ENCODE measurements at places on chromosomes 1 and 21.
A peak's percentile ranks its signal among the peaks of the same experiment; 100 is the strongest.

- DNase-seq: no peak
Observed at GRCh38 chr1:234498448-234499118, 19.6 kb upstream of the TARBP1 start.

GRCh38 chr1:65939636-65940035 lies 146.9 kb downstream of the PDE4B start:
- no peak for DNase-seq

- no peak for DNase-seq
Observed at GRCh38 chr1:227459977-227460376, 103.4 kb upstream of the ZNF678 start.

DNA sequence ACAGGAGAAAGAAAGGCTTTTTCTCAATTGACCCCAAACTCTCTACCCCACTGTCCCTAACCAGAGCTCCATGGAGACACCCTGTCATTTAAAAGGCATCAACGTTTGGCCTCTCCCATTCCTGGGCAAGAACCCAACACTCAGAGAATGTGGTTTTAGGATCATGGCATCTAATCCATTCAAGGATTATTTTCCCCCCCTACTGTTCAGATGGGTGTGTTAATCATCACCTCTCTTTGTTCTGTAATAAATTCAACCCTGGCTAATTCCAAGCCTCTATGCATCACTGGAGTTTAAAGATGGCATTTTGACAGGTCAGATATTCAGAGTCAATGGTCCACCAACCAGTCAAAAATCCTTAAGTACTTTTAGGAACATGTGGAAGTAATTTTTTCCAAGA lies 42.7 kb downstream of the TBX15 start:
- no peak for DNase-seq

GRCh38 chr21:28754127-28754611 lies 238.5 kb downstream of the LTN1 start:
- DNase-seq: no peak

GRCh38 chr1:46489169-46489637 lies 433 bp upstream of the DMBX1 start:
- no peak for DNase-seq

DNA sequence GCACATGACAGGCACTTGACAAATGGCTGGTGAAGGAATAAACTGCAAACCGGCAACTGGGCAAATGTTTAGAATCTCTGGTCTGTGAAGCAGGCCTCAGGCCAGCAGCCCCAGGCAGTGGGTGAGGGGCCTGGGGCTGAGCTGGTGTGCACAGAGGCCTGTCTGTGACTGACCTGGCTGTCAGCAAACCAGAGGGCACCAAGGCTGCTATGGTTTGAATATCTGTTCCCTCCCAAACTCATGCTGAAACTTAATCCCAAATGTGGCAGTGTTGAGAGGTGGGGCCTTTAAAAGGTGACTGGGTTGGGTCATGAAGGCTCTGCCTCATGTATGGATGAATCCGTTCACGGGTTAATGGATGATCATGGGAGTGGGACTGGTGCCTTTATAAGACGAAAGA lies 139.8 kb downstream of the DMRTB1 start:
- no peak for DNase-seq

DNA sequence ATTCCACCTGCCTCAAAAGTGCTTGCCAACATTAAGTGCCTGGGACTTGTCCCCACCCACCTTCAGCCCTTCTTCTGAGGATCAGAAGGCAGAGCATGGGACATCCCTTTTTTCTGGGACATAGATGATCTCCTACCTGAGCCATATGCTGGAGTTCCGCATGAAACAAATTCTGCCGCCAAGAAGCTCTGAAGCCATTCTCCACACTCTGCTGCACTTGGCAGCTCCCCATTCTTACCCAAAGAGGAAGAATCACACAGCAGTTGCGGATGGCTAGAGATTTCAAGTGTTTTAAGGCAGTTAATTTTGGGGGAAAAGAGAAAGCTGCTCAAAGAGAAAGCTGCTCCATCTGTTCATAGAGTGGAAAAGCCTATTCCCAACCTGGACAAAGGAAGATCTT lies 197.3 kb upstream of the COA6 start:
- DNase-seq: no peak

- no peak for DNase-seq
Observed at GRCh38 chr1:26070296-26070962, 3.0 kb upstream of the TRIM63 start.

- DNase-seq: no peak
Observed at GRCh38 chr1:167520711-167521206, 2.4 kb upstream of the CD247 start.

DNA sequence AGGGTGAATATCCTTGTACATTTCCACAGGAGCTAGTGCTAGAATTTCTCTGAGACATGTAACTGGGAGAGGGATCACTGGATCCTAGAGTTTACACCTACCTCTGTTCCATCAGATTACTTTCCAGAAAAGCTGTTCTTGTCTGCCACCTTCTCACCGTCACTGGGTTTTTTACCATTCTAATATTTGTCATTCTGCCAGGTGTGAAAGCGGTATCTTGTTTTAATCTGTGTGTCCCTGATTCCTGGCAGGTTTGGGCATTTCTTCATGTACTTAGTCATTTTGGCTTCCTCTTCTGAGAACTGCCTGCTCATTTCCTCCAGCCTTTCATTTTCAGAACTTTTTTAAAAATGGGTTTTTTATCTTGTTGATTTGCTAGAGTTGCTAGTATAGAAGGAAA lies 5.1 kb downstream of the PMF1 start:
- DNase-seq: no peak

GRCh38 chr1:35571263-35571662 lies 1.9 kb upstream of the TFAP2E start:
- no peak for DNase-seq

GRCh38 chr1:234608911-234609690 lies 877 bp downstream of the IRF2BP2 start:
- no peak for DNase-seq

DNA sequence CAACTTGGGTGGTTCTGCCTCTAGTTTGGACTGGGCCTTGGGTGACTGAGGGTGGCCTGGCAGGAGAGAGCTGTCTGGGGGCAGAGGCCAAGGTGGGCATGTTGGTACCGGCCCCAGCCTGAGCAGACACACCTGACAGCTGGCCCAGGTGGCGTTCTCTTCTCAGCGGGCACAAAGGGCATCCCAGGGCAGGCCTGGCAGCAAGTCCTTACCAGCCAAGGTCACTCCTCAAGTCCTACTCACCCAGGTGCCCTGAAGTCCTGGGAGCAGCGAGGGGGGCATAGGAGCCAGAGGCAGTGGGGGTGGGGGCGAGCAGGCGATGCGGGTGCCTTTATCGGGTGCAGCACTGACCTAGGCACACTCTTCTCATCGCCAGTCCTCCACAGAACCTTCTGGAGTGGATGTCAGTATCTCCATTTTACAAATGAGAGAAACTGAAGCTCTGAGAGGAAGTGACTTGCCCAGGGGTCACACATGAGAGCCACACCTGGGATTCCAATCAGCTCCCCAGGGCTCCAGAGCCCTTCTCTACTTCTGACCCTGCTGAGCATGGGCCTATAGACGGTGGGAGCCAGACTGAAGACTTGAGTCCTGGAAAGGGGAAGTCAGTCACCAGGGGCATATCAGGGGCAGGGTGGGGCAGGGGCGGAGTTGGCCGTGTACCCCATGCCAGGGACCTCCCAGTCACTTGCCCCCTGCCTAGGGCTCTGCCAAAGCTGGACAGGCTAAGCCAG lies 587 bp upstream of the SLC25A34 start:
- no peak for DNase-seq

GRCh38 chr1:180973369-180973768 lies 49.3 kb downstream of the STX6 start:
- no peak for DNase-seq

- DNase-seq: no peak
Observed at GRCh38 chr1:165525708-165526107, 18.1 kb upstream of the LRRC52 start.

DNA sequence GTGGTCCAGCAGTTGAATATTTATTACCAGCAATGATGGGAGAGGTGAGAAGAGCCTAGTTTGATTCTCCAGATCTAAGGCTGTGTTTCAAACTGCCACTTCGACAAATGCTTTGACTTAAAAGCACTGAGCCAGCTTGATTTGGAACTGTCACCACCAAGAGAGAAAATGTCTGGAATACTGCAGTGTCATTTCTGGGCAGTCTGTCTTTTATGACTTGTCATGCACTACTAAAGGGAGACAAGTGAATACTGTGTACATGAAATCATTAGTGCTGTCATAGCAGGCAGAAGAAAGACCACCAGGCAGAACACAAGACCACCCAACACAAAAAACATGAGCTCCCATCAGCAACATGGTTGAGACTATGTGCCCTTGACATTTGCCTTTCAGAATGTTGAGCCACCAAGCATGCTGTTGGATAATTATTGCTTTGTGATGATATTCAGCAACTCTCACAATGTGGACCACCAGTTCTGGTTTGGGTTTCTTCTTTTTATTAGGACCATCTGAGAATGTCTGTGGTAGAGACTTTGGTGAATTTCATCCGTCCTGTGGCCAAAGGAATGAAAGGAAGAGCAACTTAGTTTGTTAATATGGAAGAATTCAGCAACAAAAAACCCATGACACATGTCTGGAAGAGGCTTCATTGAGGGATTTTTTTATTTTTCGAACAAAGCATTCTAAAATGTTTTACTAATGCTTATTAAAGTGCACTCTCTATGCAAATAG lies 125.8 kb downstream of the NTMT2 start:
- DNase-seq: no peak

GRCh38 chr1:217109928-217110327 lies 386.7 kb upstream of the ESRRG start:
- DNase-seq: no peak

GRCh38 chr1:236850077-236850979 lies 55.2 kb downstream of the MTR start:
- no peak for DNase-seq

- DNase-seq: no peak
Observed at GRCh38 chr1:219163401-219163954, 10.2 kb upstream of the LYPLAL1 start.

DNA sequence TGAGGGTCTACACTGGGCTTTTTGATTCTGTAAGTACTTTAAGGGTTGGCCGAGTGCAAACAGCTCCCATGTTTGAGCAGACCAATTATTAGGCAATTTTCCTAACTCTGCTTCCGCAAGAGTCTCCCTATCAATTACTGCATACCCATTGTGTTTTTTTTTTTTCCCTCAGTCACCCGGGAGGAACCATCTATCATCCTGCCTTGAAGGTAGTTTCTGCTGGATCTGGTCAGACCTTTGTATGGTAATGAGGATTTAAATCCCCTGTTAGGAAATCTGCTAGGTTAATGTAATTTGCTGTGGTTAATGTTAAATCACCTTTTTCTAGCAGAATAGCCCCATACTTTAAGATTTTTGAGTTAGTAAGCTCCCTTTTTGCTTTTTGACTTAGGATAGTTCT lies 40.8 kb upstream of the WARS2 start:
- DNase-seq: no peak

- DNase-seq: no peak
Observed at GRCh38 chr1:51750729-51751128, 127.8 kb downstream of the NRDC start.

DNA sequence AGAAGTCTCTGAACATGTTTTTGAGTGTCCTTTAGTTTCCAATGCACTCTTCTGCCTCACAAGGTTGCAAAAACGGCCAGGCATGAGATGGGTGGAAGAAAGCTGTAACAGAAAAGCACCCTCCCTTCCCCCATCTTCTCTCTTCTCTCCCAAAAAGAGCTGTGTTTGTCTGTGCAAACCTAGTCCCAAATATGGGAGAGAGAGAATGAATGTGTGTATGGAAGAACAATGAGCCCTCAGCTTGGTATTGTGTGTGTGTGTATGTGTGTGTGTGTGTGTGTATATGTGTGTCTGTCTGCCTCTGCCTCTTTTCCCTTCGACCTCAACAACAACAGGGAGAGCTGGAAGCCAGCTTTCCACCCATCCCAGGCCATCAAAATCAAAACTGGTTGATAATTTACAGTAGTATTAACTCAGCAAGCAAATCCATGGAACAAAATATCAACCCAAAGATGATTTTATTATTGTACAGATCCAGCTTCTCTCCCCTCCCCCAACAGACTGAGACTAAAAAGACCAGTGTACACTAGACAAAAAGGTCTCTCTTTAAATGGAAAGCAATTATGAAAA lies 1.8 kb downstream of the RERE start:
- DNase-seq: peak; percentile 10

DNA sequence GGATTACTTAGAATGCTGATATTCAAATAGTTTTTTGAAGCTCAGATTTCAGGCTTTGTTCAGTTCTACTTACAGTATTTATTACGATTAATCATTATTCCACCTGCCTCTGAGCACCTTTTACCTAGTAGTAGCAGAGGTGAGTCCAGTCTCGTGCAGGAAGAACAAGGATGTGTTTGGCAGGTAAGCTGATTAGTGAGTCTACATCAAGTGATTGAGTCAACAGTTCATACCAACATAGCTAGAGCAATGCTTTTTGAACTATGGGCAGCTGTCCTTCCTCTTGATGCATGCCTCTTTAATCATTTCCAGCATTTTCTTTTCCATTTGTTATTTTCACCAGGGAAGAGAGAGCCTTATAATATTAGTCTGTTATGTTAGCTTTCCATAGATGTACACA lies 838.9 kb downstream of the USP25 start:
- DNase-seq: no peak

DNA sequence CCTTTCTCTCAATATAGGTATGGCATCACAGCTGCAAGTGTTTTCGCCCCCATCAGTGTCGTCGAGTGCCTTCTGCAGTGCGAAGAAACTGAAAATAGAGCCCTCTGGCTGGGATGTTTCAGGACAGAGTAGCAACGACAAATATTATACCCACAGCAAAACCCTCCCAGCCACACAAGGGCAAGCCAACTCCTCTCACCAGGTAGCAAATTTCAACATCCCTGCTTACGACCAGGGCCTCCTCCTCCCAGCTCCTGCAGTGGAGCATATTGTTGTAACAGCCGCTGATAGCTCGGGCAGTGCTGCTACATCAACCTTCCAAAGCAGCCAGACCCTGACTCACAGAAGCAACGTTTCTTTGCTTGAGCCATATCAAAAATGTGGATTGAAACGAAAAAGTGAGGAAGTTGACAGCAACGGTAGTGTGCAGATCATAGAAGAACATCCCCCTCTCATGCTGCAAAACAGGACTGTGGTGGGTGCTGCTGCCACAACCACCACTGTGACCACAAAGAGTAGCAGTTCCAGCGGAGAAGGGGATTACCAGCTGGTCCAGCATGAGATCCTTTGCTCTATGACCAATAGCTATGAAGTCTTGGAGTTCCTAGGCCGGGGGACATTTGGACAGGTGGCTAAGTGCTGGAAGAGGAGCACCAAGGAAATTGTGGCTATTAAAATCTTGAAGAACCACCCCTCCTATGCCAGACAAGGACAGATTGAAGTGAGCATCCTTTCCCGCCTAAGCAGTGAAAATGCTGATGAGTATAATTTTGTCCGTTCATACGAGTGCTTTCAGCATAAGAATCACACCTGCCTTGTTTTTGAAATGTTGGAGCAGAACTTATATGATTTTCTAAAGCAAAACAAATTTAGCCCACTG lies 11.5 kb downstream of the HIPK1 start:
- no peak for DNase-seq

DNA sequence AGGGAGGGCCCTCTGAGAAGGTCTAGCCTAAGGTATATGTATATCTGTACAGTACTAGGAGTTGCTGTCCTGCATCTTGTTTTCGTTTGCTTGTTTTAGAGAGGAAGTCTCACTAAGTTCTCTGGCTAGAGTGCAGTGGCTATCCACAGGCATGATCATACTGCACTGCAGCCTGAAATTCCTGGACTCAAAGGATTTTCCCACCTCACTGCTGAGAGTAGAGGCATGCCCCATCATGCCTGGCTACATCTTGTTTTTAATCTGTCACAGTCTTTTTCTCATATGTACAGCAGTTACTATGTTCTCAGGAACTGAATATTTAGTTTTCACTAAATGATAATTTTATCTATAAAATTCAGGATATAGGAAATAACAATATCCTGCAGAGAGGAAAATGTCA lies 15.3 kb upstream of the PYHIN1 start:
- no peak for DNase-seq

All from DMS79 (cell line).